NCI-H460 (cell line): ENCODE measurements at places on chromosomes 4 and X.
A peak's percentile ranks its signal among the peaks of the same experiment; 100 is the strongest.

GRCh38 chr4:107243141-107243781, 207.1 kb upstream of the DKK2 start:
- DNase-seq: no peak

DNA sequence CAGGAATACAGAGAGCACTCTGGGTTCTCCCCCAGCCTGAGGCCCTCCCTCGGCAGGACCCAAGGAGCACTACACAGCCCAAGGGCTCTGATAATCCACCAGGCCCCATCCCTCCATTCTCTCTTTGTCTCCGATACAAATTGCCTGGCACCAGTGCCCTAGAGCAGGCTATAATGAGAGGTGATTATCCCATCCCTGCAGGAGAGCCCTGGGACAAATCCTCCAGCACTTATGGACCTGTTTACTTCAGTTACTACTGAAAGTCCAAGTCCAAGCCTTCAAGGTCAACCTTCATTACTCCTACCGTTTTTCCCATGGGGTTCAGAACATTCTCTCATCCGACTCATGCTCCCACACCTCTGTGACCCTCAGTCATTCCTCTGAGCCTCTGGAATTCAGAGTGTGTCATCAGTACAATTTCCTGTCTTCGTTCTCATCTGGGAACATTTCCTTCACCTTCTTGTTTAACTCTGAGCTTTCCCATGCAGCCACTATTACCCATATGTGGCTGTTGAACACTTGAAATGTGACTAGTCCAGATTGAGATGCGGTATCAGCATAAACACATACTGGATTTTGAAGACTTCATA, 299.0 kb downstream of the RAPGEF2 start:
- peak; percentile 14 for DNase-seq

DNA sequence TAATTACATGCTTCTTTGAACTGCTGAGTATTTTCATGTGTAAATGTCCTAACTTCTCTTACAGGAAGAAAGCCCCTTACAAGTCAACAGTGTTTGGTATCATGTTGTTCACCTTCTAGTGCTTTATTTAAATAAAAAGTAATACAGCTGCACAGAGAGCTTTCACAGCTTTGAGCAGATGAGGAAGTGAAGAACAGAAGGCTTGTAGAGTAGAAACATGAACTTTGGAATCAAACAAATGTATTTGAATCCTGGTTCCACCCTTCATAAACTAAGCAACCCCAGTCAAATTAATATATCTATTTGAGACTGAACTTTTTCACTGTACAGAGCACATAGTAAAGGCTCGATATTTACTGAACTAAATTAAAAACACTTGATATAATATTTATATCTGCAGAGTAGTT, 120.5 kb downstream of the CAMK2D start:
- DNase-seq: no peak

- DNase-seq: no peak
Observed at GRCh38 chrX:68588602-68589371, 58.7 kb upstream of the STARD8 start.

DNA sequence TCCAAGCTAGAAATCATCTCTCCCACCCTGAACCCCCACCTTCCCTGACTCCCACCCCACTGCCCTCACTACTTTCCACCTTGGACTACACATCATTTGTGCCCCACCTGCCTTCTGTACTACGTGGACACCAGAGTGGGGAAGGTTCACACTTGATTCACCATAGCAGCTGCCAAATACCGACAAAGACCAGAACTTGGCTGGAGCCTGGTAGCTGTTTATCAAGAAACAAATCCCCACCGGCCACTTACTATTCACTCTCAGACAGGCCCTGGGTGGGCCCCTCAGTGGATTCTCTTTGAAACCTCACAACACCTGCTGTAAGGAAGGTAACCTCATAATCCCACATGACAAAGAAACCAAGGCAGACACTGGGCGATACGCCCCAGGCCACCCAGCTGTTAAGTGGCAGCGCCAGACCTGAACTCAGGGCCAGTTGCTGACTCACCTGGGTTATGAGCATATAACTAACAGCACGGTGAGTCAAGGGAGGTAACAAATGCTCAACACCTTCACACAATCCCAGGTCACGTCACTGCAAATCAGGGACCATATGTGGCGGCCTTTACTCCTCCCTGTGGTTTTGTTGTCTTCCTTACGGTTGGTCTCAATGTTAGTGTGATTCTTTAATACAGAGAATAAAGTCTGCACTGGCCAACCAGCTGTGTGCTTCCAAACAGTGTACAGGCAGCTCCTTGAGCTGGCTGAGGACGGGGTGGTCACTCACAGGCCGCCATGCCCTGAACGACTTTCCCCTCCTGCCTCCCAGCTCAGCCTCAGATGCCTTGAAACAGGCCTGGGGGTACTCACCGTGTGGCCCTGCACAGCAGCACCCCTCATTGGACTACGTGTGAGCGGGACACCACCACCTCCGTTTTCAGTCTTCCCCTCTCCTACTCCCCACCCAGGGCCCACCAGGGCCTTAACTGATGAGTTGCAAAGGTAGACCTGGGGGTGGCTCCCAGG, 7.5 kb downstream of the WDR1 start:
- no peak for DNase-seq

DNA sequence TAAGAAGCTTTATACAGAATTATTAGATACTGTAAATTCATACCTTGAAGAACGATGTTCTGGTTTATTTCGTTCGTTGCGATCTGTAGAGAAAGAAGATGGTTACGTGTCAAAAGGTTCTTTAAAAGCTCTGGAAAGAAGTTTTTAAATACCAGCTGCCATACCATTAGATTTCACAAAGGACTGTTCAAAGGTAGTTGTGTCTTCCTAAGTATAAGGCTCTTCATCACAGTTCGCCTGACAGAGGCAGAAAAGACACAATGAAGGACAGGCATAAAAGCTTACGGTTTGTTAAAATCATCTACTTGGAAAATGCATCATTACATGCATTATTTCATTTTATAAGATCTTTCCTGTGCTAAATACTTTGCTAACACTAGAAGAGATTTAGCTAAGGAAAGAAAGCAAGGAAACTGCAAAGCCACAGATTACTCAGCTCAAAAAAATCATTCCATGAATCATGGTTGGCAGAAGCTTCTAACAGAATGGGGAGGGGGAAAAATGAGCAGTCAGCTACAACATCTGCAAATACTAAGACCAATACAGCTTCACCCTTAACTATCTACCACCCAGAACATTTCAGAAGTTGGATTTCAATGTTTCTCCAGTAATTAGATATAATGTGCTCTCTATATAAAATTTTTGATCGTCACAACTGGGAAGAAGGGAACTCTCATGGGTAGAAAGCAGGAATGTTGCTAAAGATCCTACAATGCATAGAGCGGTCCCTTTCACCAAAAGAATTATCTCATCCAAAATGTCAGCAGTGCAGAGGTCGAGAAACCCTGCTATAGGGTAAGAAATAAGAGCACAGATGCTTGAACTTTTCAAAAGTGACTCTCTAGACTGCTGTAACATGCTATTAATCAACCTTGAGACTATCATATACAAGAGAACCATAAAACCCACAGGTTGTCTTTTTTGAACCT, 50.7 kb upstream of the PRSS48 start:
- no peak for DNase-seq

GRCh38 chr4:24067367-24068193, 177.7 kb upstream of the PPARGC1A start:
- no peak for DNase-seq

GRCh38 chr4:67465763-67466052, 79.6 kb downstream of the CENPC start:
- DNase-seq: no peak

- no peak for DNase-seq
Observed at GRCh38 chrX:152822383-152823086, 8.0 kb downstream of the CETN2 start.

- DNase-seq: no peak
Observed at GRCh38 chr4:83214079-83214478, 70.5 kb downstream of the COQ2 start.

DNA sequence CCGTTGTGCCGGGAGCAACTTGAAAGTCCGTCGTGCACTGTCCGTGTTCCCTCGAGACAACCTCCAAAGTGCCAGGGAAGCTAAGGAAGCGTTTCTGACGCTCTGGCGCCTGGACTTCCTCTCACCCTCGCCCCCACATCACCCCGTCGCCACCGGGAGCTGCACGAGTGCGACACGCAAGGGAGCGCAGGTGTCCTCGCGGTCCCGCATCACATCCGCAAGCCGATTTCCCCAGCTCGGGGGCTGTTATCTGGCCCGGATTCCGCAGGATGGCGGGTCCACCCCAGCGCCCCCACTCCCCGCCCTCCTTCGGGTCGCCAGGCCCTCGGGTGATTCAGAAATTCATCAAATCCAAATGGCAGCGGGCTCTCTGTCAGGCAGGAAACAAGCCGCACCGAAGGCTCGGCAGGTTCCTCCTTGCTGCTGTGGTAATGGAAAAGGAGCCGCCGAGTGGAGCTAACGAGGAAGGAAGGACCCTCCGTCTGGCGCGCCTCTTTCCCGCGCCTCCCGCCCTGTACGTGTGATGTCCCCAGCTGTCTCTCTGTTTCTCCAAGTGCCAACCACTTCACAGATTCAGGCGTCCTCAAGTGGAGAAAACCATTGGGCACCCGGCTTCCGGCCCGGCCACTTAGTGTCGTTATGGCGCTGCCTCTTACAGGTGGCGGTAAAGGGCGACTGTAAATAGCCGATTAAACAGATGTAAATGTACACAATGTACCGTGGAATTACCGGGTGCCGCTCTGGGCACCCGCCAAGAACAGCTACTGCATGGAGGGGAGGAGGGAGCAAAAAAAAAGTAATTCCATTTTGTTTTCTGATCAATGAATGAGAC, 921 bp upstream of the SETD7 start:
- DNase-seq: peak; percentile 18

GRCh38 chrX:49163555-49164419, 1.2 kb downstream of the MAGIX start:
- DNase-seq: peak; percentile 86

DNA sequence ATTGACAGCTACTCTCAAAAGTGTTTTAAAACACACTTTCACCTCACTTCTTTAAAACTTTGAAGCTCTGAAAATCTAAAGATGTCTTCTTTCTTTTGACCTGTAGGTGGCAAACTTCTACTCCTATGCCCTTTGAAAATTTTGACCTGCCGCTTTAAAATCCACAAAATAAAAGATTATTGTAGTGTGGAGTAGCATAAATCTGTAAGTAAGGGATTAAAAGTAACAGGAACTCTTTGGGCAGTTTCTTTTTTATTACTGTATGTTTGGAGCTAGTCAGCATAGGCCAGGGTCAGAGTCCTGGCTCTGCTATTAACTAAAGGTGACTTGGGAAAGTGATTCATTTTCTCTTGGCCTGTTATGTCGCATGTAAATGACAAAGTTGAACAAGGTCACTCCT, 25.5 kb downstream of the BBS12 start:
- peak; percentile 42 for DNase-seq

- no peak for DNase-seq
Observed at GRCh38 chrX:101918751-101919150, 13.1 kb downstream of the ZMAT1 start.

- no peak for DNase-seq
Observed at GRCh38 chr4:20987191-20987590, 286.9 kb downstream of the PACRGL start.

GRCh38 chrX:43019021-43019420, 241.1 kb upstream of the PPP1R2C start:
- no peak for DNase-seq

DNA sequence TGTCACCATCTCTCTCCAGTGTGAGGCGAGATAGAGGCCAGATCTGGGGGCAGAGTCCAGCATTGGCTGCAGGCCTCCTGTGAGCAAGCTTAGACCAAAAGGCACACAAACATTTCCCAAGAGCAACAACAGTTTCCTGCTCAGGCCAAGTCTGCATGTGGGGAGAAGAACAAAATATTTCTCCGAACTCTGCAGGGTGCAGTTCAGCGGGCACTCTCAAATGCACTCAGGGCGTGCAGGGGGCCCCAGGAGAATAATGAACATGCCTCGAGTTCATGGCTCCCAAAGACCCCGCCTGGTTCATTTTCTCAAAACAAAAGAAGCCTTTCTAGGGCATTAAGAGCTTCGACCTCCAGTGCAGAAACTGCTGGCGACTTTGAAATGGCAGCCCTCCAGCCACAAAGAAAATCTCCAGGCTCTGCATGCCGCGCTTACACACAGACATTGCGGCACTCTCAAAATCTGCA, 57.8 kb upstream of the HELT start:
- no peak for DNase-seq

- DNase-seq: no peak
Observed at GRCh38 chrX:118392716-118393115, 46.8 kb downstream of the WDR44 start.

GRCh38 chr4:13860126-13860525, 232.6 kb upstream of the BOD1L1 start:
- DNase-seq: no peak

DNA sequence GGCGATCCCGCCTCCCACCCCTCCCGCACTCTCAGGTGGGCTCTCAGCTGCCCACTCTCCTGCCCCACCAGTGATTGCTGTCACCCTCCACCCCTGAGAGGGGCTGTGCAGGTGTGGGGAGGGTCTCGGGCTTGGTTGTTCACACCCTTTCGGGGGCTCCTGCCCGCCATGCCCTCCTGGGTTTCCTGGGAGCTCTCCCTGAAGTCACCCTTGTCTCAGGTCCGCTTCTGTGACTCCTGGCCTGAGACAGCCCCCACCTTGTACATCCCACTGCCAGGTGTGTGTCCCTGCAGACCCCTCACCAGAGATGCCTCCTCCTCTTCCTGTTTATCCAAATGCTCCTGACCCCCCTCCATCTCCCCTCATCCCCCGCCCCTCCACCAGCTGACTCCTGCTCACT, 37.8 kb downstream of the ADRA2C start:
- no peak for DNase-seq

DNA sequence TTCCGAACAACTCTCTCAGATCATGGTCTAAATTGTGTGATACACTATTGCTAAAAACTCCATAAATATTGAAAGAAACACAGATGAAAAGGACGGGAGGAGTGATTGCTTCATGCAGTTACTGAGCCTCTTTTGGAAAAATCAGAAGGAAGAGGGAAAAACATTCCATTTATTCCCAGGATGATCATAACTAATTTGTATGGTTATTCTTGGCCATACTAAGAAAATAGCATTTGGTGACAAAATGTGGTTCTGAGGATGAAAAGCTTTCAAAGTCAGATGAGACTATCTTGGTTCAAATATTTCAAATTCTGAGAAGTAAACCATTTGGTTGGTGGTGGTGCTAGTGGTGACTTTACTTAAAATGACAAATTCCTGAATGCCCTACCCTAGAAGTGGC, 305.4 kb upstream of the LDB2 start:
- no peak for DNase-seq

- DNase-seq: no peak
Observed at GRCh38 chr4:146458594-146458993, 63.1 kb downstream of the SLC10A7 start.

GRCh38 chr4:170005472-170005871, 20.7 kb downstream of the MFAP3L start:
- DNase-seq: no peak

GRCh38 chrX:65536291-65536690, 1.7 kb upstream of the LAS1L start:
- DNase-seq: no peak

GRCh38 chrX:46321676-46322075, 223.5 kb downstream of the ZNF674 start:
- DNase-seq: no peak

DNA sequence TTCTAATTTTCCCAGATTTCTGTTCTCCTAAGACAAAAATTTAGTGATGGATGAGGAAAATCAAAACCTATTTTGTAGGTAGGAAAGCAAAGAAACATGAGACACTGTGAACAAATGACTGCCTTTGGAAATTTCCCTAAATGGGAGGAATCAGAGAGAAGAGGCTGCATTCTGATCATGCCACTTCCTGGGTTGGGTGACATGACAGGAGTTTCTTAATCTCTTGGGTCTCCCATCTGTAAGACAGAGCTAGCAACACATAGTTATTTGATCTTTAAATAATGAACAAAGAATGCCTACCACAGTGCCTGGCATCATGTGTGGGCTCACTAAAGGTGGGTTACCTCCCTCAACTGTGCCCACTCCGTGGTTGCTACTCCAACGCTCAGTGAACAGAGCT, 57.1 kb downstream of the CCDC149 start:
- no peak for DNase-seq
